ENCODE measurements at places on chromosomes 11 and 22.

GRCh38 chr11:128615076-128615475 is 27.7 kb upstream of the ETS1 start:
- no peak for DNase-seq

DNA sequence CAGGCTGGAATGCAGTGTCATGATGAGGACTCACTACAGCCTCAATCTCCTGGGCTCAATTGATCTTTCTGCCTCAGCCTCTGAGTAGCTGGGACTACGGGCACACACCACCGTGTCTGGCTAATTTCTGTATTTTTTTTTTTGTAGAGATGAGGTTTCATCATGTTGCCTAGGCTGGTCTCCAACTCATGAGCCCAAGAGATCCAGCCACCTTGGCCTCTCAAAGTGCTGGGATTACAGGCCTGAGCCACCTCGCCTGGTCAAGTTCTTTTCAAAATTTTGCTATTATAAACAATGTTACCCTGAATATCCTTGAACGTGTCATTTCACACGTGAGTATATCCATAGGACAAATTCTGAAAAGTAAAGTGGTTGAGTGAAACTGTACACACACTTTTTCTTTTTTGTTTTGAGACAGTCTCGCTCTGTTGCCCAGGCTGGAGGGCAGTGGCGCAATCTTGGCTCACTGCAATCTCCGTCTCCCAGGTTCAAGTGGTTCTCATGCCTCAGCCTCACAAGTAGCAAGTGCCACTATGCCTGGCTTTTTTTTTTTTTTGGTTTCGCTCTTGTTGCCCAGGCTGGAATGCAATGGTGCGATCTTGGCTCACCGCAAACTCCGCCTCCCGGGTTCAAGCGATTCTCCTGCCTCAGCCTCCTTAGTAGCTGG is 21.6 kb upstream of the EP300 start:
- no peak for DNase-seq

GRCh38 chr11:27416568-27417176 is 53.7 kb upstream of the CCDC34 start:
- no peak for DNase-seq

GRCh38 chr11:117175781-117176180 is 2.8 kb upstream of the SIDT2 start:
- no peak for DNase-seq

- no peak for DNase-seq
Measured at GRCh38 chr22:34960005-34960404, 106.0 kb upstream of the ISX start.

DNA sequence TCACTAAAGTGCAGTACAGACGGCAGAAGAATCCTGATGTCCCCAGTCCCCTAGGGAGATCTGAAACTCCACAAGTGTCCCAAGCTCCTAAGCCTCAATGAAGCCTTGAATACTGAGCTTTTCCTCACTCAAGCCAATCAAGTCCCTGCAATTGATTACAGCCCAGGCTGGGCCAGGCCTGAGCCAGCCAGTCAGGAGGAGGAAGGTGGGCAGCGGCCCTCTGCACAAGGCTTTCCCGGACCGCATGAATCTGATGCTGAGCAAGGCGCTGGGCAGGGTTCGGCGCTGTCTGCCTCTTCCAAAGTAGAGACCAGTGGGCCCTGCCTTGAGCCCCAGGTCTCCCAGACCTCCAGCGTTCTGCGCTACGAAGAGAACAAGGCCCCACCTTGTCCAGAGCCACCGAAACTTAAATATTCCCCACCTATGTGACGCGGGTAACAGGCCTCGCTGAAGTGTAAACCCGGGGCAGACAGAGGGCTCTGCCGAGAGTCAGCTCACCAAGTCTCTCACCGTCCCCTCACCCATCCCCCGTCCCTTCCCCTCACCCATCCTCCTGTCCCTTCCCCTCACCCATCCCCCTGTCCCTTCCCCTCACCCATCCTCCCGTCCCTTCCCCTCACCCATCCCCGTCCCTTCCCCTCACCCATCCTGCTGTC is 63.2 kb downstream of the SCUBE1 start:
- DNase-seq = no peak

- DNase-seq = no peak
Measured at GRCh38 chr11:107249054-107249453, 208.6 kb downstream of the CWF19L2 start.

GRCh38 chr11:28981381-28981780 is 873.2 kb downstream of the METTL15 start:
- no peak for DNase-seq

DNA sequence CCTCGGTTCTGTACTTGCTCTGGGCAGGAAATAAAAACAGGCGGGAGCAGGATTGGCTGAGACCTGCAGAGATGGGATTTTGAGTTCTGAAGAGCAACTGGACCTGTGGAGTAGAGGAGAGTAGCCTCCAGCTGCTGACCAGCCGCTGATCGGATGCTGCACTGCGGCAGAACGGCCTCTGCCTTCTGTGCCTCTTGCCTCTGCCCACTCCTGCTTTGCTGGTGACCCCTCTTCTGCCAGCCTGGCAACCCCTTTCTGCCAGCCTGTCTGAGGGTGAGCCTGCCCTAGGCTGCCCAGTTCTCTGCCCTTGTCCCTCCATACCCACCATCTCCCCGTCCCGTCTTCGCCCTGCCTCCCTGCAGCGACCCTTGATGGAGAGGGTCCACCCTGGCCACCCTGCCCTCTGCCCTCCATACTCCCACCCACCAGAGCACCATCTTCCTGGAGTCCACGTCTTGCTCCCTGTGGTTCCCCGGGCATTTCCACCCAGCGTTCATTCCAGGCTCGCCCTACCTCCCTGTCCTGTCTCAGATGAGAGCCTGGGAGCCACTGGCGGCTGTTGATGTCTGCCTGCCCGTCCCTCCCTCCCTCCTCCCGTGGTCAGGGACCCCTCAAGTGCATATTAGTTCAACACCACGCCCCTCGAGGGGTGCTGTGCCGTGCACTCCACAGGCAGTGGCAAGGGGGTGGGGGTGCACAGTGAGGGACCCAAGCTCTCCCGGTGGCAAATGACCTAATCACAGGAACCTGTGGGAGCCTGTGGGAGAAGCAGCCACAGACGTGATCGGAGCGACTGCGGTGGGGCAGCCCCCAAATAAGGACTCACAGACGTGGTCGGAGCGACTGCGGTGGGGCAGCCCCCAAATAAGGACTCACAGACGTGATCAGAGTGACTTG is 863.3 kb downstream of the TBC1D22A start:
- no peak for DNase-seq

GRCh38 chr22:17982572-17983141 is 41.7 kb downstream of the MICAL3 start:
- DNase-seq = no peak

- DNase-seq = no peak
Measured at GRCh38 chr22:29873943-29874342, 9.0 kb upstream of the MTMR3 start.

GRCh38 chr11:70019576-70020011 is 58.5 kb upstream of the ANO1 start:
- no peak for DNase-seq

- no peak for DNase-seq
Measured at GRCh38 chr11:119431523-119431922, 8.6 kb upstream of the THY1 start.

DNA sequence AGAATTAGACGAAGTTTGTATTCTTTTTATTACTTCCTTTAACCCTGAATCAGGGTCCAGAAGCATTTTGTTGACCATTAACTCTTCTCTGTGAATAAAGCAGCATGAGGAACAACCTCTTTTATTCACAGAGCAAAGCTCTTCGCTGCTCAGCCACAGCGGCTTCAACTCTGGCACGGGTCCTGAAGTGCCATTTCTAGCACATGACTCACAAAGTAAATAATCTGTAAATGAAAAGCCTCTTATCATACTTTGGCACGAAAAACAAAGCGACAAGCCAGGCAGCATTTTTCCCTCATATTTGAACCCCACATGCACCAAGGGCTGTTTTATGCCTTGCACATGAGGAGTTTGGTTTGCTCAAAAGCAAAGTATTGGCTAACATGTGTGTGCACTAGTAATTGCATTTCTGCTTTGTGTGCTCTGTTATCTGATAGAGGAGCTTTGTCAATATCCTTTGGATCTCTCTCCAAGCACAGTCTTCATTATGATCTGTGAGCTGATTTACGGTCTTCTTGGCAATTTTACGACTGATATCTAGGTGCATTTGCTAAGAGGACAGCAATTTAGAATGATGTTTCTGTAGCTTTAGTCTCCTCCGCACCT is 33.0 kb upstream of the APOBEC3A start:
- peak; percentile 88 for DNase-seq

All from NCI-H2107 (cell line).